LNCaP clone FGC (cell line): ENCODE measurements at places on chromosomes 12 and 14.

GRCh38 chr14:100422556-100423316 lies 99.6 kb downstream of the SLC25A47 start:
- no peak for DNase-seq

DNA sequence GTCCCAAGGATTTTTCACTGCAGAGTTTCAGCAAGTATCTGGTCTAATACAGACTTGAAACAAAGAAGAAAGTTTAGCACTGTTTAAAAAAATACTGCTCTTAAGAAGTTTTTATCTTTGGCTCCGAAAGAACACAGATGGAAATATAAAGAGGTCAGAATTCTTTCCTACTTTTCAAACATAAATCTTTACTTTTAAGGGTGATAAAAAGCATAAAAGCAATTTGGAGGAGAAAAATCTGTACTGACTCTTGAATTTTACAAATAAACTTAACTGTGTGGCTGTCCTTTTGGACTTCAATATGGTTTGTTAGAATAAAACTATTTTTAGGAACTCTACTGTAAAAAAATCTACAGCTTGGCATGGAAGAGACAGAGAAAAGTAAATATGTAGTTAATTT lies 27.6 kb upstream of the ISM2 start:
- no peak for DNase-seq

GRCh38 chr14:32136027-32136825 lies 59.1 kb downstream of the ARHGAP5 start:
- no peak for DNase-seq

- DNase-seq: no peak
Measured at GRCh38 chr12:127398016-127398710, 868.8 kb upstream of the TMEM132C start.

- no peak for DNase-seq
Measured at GRCh38 chr12:111773801-111774551, 7.2 kb downstream of the ALDH2 start.

- DNase-seq: no peak
Measured at GRCh38 chr14:102554821-102555819, 37.3 kb upstream of the RCOR1 start.

GRCh38 chr14:64760146-64760755 lies 56.0 kb downstream of the PLEKHG3 start:
- DNase-seq: no peak

- DNase-seq: no peak
Measured at GRCh38 chr14:23062002-23062401, 4.7 kb upstream of the CDH24 start.

DNA sequence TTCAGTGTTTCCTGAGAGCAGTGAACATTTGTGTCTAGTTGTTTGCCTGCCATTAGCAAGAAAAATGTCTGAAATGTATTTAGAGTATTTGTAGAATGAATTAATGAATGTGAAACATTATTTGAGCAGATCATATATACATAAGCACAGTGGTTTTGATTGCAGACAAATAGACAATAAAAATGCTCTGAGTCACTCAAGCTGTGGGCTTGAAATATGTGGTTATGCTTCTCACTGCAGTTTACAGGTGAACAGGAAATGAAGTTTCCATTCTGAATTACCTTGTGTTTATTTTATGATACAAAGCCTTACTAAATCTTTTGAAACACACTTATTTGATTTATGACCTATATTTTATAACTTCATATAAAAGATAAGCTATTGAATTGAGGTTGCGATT lies 827.7 kb downstream of the TMTC2 start:
- DNase-seq: peak; percentile 52

DNA sequence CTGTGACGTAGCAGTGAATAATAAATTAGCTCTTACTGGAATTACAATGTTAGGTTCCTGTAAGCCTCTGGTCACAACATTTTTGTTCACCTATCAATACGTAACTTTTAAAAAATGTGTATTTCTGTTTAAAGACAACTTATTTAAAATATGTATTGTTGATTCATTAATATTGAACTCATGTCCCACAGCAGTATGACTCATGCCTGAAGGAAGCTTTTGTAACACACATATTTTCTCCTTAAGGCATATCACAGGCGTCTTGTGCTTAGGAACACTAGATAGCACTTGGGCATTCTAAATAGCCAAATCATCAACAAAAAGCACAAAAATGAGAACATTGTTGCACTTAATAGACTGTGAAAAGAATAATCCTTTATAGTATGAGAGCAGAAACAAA lies 92.5 kb downstream of the GPHN start:
- DNase-seq: no peak

GRCh38 chr12:27951898-27952297 lies 20.6 kb downstream of the PTHLH start:
- no peak for DNase-seq

- DNase-seq: no peak
Measured at GRCh38 chr14:91872011-91872501, 4.7 kb upstream of the TC2N start.

DNA sequence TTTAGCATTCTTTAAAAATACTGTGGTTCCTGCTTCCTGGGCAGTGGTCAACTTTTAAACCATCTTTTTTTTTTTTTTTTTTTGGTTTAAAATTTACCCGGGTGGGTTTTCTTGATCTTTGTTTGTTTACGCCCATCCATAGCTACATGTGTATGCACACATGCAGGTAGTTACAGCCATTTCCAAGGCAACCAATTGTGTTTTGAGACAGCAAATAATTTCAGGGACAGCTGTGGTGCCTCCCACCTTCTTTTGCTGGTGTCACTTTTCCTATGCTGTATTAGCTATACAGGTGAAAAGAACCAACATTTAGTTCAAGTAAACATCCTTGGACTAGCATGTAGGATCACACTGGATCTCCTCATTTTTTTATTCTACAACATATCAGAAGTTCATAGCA lies 52.0 kb upstream of the PSMA6 start:
- DNase-seq: no peak

GRCh38 chr12:31736472-31736871 lies 7.7 kb upstream of the AMN1 start:
- no peak for DNase-seq

DNA sequence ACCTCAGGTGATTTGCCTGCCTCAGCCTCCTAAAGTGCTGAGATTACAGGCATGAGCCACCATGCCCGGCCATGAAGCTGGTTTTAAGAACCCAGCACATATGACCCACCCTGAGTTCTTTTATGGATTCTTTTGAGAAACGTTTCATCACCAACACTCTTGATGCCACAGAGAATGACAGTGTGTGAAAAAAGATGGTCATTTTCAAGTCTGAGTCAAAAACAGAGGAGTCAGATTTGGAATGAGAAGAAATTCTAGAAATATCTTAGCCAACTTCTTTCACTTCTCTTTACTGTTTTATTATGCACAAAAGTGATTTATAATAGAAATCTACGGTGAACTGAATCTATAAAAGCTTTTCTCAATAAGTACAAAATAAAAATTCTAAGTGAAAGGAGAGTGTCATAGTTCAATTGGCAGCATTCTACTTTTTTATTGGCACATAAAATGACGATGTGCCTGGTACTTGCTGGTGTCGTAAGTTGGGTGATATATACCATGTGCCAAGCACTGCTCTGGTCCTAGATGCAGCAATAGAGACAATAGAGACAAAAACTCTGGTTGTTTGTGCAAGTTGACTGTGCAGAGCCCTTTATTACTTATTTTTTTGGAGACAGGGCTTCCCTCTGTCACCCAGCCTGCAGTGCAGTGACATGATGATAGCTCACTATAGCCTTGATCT lies 33.9 kb downstream of the CCDC177 start:
- DNase-seq: no peak

DNA sequence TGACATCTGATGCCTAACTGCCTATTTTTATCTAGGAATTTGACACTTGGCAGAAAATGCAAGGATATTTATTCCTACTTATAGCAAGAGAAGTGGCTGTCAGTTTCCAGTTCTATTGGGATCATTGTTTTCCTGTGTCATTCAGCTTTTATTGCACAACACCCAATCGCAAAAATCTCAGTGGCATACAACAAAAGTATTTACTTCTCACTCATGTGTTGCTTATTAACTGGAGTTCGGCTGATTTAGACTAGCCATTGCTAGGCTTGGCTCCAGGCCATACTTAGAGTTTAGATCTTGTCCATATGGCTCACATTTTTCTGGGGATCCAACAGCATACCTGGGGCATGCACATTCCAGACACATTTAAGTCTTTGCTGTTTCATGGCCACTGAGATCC lies 218.6 kb upstream of the SYT1 start:
- no peak for DNase-seq

DNA sequence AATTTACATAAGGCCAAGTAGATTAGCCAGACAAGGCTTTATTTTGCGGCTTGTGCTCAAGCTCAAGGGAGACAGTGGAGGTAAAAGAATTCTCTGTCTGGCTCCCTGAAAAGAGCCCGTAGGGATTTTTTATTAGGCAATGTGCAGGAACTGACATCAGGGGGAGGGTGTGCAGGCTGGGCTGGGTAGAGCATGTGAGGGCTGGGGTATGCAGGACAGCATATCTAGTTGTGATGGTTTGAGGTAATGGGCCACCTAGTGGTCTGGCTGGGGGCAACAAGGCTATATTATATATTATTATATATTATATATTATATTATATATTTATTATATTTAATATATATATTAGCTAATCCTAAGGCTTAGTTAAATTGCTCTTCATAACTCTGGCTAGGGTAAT lies 102.1 kb downstream of the TMEM117 start:
- DNase-seq: no peak
